ENCODE measurements at places on chromosomes 12 and 14. TPM values are rescaled to one million over a fixed set of nuclear protein-coding genes. Genes with fewer than 3 reads are reported as not detected.

DNA sequence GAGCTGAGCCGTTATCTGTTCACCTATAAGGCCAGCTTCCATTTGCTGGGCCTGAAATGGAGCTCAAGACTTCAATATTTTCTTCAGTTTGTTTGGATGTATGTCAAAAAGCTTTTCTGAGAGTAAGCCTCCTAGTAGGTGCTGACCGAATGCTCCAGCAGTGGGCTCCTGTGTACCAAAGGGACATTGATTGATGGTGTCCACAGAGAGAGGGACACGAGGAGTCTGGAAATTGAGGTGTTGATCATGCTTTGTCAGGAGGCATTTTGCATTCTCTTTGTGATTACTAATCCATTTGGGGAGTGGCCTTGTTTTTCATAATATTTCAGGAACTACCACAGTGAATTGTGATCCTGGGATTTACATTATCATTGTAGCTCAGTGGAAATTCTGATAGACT is 107.7 kb upstream of the SLC38A2 start:
- no peak overlapping the region for H3K4me3 ChIP-seq
- H3K27me3 ChIP-seq, result no peaks in the 10 kb centered on the region
- no peak for DNase-seq
- H3K27ac ChIP-seq, result no peak overlapping the region
- H3K36me3 ChIP-seq, result no peaks in the 10 kb centered on the region

DNA sequence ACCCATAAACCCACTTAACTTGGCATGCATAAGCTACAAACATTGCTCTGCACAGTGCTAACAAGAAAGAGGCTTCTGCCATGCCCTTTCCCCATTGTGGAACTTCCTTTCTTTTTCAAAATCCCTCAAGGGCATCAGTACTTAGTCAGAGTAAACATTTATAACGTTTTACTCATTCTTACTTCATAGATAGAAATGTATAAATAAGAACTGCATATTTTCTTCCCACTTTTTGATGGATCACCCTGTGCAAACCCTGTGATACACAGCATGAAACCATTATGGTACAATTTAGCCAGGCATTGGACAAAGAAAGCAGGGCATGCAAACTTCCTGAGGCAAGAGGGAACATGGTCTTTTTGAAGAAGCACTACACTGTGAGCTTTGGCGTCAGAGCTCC is 113.8 kb upstream of the FOXG1 start:
- no peak for DNase-seq
- H3K36me3 ChIP-seq, result no peaks in the 10 kb centered on the region
- no peak overlapping the region for H3K27ac ChIP-seq
- no peaks in the 10 kb centered on the region for H3K4me1 ChIP-seq
- no peaks in the 10 kb centered on the region for H3K27me3 ChIP-seq
- no peak overlapping the region for H3K4me3 ChIP-seq

DNA sequence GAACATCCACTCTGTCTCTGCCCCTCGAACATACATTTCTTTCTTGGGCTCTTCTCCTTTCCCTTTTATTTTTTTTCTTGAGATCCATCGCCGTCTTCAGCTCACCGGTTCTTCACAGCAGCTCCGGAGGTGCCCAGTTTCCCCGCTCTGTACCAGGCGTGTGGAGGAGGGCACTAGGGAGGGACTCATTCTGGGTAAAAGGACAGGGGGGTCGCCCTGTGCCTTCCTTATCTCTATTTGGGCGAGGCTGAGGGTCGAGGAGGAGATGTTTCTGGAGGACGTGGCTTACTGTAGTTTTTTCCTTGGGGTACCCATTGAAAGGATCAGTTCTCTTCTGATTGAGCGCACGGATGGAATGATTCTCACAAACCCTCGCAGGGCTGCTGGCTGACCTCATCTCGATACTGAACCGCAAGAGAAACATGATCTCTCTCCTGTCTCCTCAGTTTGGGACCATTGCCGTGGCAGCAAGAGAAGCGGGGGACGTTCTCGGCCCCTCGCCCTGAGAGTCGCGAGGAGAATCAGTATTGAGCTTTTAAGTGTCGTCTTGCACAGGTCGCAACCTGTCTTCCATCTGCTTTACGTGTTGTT is 386 bp downstream of the LIN52 start:
- no peaks in the 10 kb centered on the region for H3K27me3 ChIP-seq
- H3K27ac ChIP-seq, result peak overlapping the region; percentile 89
- H3K4me1 ChIP-seq, result peaks cover 18% of the 10 kb centered on the region

DNA sequence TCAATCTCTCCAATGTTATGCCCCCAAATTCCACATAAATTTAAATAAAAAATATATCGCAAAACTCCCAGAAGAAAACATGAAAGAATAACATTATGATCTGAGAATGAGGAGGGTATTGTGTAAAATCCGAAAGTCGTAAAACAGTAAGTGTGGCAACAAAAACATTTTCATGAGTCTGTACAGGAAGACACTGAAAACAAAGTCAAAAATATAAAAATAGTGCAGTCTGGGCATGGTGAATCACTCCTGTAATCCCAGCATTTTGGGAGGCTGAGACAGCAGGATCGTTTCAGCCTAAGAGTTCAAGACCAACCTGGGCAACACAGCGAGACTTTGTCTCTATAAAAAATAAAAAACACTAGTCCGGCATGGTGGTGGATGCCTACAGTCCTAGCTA is 57.1 kb downstream of the SPTLC2 start:
- H3K4me3 ChIP-seq, result no peak overlapping the region
- no peak for DNase-seq
- no peaks in the 10 kb centered on the region for H3K4me1 ChIP-seq
- H3K27me3 ChIP-seq, result no peaks in the 10 kb centered on the region

- H3K4me3 ChIP-seq, result peak within 1 kb of the TSS; percentile 66
- H3K36me3 ChIP-seq, result no peaks in the 10 kb centered on the region
- H3K4me1 ChIP-seq, result peaks cover 13% of the 10 kb centered on the region
- peak; percentile 94 for DNase-seq
These were observed at the start of gene MMP17 for GRCh38 chr12:131827961-131828534. MMP17 (plus strand) TSS chr12:131828393; CDS start chr12:131828495, 102 bp downstream.

DNA sequence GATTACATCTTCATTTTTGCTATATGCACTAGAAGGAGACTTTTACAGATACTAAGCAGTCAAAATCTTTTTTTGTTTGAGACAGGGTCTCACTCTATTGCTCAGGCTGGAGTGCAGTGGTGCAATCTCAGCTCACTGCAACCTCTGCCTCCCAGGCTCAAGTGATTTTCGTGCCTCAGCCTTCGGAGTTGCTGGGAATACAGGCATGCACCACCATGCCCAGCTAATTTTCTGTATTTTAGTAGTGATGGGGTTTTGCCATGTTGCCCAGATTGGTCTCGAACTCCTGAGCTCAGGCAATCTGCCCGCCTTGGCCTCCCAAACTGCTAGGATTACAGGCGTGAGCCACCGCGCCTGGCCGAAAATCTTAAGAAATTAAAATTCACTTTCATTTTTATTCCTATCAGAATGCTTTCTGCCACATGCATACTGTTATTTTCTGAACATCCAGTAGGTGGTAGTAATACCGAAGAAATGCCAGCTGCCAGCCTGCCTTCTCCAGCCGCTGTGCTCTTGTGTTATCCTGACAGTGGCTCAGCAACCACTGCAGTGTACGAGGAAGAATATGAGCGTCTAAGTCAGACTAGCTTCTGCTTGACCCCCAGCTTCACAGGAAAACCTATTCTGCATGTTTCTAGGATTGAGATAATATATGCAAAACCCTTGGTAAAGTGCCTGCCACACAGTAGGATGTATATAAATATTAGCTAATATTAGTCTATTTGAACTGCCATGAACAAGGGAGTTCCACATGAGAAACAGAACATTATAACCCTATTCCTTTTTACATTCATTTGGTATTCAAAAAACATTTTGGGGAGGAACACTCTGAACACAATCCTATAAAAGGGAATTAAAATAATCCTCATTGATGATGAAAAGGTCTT is 54.2 kb downstream of the RPAP3 start:
- peaks cover 3% of the 10 kb centered on the region for H3K36me3 ChIP-seq
- H3K4me1 ChIP-seq, result peaks cover 15% of the 10 kb centered on the region
- no peaks in the 10 kb centered on the region for H3K27me3 ChIP-seq

Gene PAH
- 0.07 TPM for total RNA-seq

- H3K27me3 ChIP-seq, result peaks cover 2% of the 10 kb centered on the region
- DNase-seq, result no peak
- no peaks in the 10 kb centered on the region for H3K4me1 ChIP-seq
- H3K36me3 ChIP-seq, result no peaks in the 10 kb centered on the region
- H3K4me3 ChIP-seq, result no peak overlapping the region
These were observed 6.8 kb downstream of the KRT74 start for GRCh38 chr12:52566847-52567291.

GRCh38 chr14:100654025-100654813 is 67.0 kb upstream of the BEGAIN start:
- no peak overlapping the region for H3K27ac ChIP-seq
- no peak overlapping the region for H3K4me3 ChIP-seq
- peaks cover 40% of the 10 kb centered on the region for H3K4me1 ChIP-seq
- no peaks in the 10 kb centered on the region for H3K27me3 ChIP-seq
- no peak for DNase-seq

Gene LPAR5
- total RNA-seq, result 0.04 TPM

- H3K4me1 ChIP-seq, result peaks cover 16% of the 10 kb centered on the region
- no peak for DNase-seq
- no peak overlapping the region for H3K4me3 ChIP-seq
- no peak overlapping the region for H3K27ac ChIP-seq
These were observed 61.7 kb upstream of the NCOR2 start for GRCh38 chr12:124629117-124629516.

DNA sequence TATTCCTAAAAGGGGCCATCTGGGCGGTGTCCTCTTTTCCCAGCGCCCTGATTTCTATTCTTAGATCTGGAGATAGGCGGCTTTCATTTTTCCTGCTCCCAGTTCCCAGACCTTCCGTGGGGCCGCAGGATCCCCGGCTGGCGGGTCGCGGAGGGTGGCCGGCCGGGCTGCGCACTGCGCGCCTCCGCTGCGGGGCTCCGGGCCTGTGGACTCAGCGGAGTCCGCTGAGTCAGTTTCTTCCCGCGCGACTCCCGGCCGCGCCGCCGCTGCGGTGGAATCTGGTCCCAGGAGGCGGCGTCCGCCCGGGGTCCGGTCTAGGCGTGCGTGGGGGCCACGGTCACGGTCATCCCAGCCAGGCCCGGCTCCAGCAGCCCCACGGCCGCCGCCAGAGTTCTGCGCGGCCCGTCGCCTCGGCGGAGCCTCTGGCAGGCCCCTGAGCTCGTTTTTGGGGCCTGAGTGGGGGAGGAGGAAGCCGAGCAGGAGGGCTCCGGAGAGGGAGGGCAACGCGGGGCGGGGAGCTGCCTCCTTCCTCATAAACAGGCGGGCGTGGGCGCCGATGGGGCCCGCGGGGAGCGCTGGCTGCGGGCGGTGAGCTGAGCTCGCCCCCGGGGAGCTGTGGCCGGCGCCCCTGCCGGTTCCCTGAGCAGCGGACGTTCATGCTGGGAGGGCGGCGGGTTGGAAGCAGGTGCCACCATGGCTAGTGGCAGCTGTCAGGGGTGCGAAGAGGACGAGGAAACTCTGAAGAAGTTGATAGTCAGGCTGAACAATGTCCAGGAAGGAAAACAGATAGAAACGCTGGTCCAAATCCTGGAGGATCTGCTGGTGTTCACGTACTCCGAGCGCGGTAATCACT is at the start of gene LRRK2:
LRRK2 (plus strand) TSS at position 559 of the 853 bp plus-strand sequence; CDS start at position 694, 135 bp downstream.
- H3K36me3 ChIP-seq, result no peaks in the 10 kb centered on the region
- H3K27me3 ChIP-seq, result peaks cover 54% of the 10 kb centered on the region
- no peaks in the 10 kb centered on the region for H3K4me1 ChIP-seq

- no peaks in the 10 kb centered on the region for H3K27me3 ChIP-seq
- H3K27ac ChIP-seq, result no peak overlapping the region
- DNase-seq, result no peak
These were observed 229.4 kb upstream of the RGS6 start for GRCh38 chr14:71702786-71703185.

Gene RFX4
- total RNA-seq, result 3.4 TPM

DNA sequence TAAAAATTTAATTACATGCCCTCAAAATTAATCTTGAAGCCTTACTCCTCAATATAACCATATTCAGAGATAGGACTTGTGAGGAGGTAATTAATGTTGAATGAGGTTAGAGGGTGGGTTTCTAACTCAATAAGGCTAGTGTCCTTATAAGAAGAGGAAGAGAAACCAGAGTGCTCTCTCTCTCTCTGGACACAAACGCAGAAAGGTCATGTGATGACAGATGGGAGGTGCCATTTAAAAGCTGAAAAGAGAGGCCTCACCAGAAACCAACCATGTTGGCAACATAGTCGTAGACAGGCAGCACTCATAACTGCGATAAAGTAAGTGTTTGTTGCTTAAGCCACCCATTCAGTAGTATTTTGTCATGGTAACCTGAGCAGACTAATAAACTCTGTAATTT is 378.5 kb upstream of the LMO3 start:
- no peak overlapping the region for H3K27ac ChIP-seq
- no peak overlapping the region for H3K4me3 ChIP-seq
- no peaks in the 10 kb centered on the region for H3K4me1 ChIP-seq
- H3K27me3 ChIP-seq, result no peaks in the 10 kb centered on the region

Gene GYS2
- total RNA-seq, result not detected

Gene GPR84
- total RNA-seq, result not detected

Gene DDX23
- total RNA-seq, result 95.6 TPM

GRCh38 chr12:123284669-123285068 is 13.0 kb upstream of the CDK2AP1 start:
- H3K27ac ChIP-seq, result no peak overlapping the region
- H3K4me1 ChIP-seq, result no peaks in the 10 kb centered on the region
- no peaks in the 10 kb centered on the region for H3K27me3 ChIP-seq
- no peak overlapping the region for H3K4me3 ChIP-seq
- no peak for DNase-seq
- no peaks in the 10 kb centered on the region for H3K36me3 ChIP-seq

DNA sequence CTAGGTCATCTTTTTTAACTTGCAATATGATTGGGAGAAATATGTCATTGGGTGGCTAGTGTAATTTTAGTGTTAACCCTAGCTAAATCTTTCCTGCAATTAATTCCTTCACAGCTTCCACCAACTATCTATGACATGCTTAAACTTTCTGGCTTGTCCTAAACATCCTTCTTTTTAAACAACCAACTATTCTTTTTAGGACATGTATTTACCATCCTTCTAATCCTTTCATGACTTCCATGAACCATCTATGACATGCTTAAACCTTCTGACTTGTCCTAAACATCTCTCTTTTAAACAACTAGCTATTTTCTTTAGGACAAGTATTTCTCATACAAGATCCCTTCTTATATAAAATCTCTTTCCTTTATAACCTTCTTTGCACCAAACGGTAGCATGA is 179.6 kb upstream of the PDZRN4 start:
- no peak for DNase-seq
- H3K4me1 ChIP-seq, result no peaks in the 10 kb centered on the region
- H3K4me3 ChIP-seq, result no peak overlapping the region
- H3K27ac ChIP-seq, result no peak overlapping the region
- peaks cover 3% of the 10 kb centered on the region for H3K36me3 ChIP-seq

GRCh38 chr12:131420867-131421447 is 289.9 kb upstream of the SFSWAP start:
- H3K36me3 ChIP-seq, result no peaks in the 10 kb centered on the region
- no peak overlapping the region for H3K27ac ChIP-seq
- H3K4me1 ChIP-seq, result no peaks in the 10 kb centered on the region
- no peak overlapping the region for H3K4me3 ChIP-seq
- no peak for DNase-seq
